ENCODE measurements at places on chromosomes 1 and 21. TPM values are rescaled to one million over a fixed set of nuclear protein-coding genes. Genes with fewer than 3 reads are reported as not detected.

The FOXO6 gene
- total RNA-seq, result 10.0 TPM

The SMPDL3B gene
- 7.0 TPM for total RNA-seq

The KMO gene
- 0.83 TPM for total RNA-seq

The LRRC71 gene
- total RNA-seq, result 0.23 TPM

The PLA2G2C gene
- total RNA-seq, result not detected
